ENCODE measurements at places on chromosomes 5 and 9.

DNA sequence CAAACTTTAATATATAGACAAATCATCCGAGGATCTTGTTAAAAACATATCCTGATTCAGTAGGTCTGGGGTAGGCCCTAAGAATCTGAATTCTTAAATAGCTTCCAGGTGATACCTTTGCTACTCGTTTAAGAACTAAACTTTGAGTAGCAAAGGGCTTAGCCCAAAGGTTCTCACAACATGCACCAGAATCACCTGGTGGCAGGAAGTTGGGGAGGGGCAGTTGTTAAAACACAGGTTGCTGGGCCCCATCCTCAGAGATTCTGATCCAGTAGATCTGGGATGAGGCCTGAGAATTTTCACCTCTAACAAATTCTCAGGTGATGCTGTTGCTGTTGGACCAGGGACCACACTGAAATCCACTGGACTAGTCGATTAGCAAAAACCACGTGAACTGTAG, 20.0 kb upstream of the RGMB start:
- no peak for DNase-seq

DNA sequence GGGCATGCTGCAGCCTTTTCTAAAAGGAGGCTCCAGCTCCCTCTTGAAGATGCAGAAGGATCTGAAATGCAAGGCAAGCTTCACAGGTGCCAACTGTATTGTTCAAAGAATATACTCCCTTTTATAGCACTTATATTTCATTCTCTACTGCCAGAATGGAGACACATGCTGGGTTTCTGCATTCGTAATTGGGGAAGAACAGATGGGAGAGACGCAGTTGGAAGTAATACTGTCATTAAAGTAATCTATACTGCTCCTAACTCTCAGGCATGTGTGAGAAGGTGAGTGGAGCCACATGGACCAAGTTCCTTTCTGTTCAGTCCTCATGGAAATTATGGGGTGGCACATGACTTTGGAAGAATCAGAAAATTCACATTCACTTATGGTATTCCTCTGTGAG, 226.4 kb downstream of the TRIM32 start:
- DNase-seq, result no peak

DNA sequence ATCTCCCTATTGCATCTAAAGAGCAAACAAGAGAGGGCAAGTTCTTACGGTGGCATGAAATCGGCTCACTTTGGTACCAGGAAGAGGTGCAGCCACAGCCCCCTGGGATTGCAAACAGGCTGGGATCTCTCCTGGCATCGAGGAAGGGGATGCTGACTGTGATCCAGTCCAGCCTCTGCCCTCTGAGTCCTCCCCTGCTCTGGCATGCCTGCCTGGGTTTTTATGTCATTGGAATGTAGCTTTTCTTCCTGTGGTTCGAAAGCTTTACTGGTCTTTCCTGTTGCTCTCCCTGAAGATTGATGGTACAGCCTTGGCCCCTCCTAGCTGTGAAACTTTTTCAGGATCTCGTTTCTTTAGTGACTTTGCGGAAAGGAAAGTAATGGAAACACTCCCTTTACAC, 6.6 kb downstream of the SLC46A2 start:
- DNase-seq, result no peak

GRCh38 chr5:40774623-40775022, 18.9 kb upstream of the TTC33 start:
- no peak for DNase-seq

GRCh38 chr5:24783596-24783995, 138.8 kb upstream of the CDH10 start:
- no peak for DNase-seq

GRCh38 chr5:133285583-133286021, 233.8 kb downstream of the HSPA4 start:
- DNase-seq, result no peak

- no peak for DNase-seq
Measured at GRCh38 chr9:78783743-78784142, 486.8 kb downstream of the PSAT1 start.

DNA sequence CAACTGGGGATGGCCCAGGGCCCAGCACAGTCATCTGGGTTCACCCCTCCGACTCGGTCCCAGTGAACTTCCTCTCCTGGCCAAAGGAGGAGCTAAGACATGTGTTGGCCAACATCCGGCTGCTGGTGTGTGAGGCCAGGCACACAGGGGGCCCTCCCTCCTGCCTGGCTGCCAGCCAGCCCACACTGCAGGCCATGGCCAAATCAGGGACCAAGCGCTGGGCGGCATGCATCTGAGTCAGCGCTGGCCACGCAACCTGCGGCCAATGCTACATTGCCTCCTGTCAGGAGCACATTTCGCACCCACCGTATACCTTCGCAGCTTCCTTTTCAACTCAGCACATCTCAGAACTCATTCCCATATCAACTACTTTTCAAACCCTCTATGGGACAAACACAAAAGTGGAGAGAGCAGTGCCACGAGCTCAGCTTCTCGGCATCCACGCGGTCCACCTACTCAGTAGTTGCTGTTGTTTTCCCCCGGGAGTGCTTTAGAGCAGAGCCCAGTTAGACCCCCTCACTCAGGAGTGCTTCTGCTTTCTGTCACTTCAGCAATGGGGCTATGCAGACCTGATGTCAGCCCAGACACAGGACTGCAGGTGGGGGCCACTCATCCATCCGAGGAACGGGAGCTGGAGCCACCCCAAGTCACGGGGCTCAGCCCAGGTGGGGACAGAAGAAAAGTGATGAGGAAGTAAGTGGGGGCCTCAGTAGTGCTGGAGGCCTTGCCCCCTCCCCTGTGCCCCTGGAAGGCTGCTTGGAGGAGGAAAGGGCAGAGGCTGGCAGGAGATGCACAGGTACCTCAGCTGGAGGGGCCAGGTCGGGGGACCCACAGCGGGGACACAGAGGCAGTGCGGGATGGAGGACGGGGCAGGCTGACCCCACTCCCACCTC, 13.9 kb downstream of the NINJ1 start:
- no peak for DNase-seq

GRCh38 chr5:150989695-150990094, 30.7 kb upstream of the GPX3 start:
- no peak for DNase-seq

DNA sequence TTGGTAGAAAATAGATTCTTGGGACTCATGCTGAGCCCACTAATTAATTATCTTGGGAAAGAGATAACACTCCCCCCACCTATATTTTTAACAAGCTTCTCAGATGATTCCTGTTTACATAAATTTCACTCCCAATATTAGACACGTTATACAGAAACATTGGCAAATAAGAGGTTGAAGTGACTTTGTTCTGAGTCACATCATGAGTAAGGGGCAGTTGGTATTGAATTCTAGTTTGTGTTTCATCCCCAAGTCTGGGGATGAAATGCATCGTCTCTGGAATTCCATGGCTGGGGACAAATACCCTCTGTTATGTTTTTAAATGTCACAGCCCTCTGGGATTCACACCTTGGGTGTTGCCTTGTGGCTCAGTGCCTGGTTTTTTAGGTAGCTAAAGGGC, 41.0 kb downstream of the BASP1 start:
- no peak for DNase-seq

- DNase-seq, result no peak
Measured at GRCh38 chr5:53041071-53041692, 52.0 kb downstream of the ITGA2 start.

GRCh38 chr5:17316970-17317459, 99.6 kb downstream of the BASP1 start:
- no peak for DNase-seq

DNA sequence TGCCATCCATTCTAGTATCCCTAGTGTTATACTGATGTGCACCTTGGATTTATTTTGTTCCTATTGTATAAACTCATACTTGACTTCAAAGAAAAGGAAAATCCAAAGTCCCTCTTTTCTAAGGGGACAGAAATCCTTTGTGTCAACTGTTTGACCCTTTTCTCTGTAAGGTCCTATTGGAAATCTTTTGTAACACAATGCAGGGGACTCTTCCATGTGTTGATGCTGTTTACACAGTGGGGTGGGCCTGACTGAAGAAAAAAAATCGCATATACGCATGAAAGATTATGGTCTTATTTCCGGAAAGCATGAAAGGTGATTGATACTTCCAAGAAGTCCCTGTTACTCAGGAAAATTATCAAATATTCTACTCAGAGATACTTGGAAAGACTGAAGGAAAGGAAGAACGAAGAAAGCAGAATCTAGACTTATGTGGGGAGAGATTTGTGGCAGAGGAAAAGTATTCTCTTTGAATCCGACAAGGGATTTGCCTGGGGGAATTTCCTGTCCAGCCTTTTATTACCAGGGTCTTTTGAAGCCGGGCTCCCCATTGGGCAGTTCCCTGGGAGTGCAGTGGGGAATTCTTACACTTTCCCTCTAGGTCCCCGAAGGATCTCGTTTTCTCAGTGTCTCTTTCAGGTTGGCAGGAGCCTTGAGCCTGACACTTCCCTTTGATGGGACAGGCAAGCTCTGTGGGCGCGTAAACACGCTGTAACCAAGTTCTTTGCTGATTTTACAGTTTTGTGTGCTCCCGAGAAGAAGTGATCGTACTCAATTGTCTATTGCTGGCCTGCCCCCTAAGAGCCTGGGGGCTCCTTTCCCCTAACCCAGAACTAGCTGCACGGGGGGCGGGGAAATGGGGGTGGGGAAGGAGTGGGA, 779 bp upstream of the VCAN start:
- DNase-seq, result peak; percentile 29

DNA sequence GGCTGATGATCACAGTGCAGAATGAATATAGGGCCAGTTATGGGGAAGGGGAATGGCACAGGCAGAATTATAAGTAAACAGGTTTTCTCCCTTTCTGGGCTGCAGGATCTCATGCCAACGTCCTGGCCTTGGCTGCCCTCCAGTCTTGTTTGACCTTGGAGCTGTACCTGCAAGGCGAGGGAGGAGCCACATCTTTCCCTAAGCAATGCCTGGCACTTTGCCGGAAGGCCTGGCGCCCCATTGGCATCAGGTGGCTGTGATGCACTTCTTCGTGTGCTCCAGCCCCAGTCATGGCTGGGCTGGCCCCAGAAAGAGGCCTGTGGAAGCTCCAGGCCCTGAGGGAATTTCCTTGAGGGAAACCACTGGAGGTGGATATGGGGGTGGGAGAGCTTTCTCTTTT, 16.7 kb upstream of the IQGAP2 start:
- no peak for DNase-seq

DNA sequence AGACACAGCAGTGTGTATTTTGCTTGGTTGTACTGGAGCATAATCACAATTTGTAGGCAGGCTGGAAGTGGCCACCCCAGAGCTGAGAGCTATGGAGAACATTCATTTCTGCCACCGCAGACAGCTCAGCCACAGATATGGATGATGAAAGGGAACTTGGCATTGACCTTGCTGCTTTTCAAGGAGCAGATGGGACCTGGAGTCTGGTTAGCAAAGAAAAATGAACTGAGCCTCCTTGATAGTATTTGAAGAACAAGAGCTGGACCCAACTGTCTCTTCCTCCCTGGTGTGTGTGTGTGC, 395.2 kb upstream of the ZNF462 start:
- DNase-seq, result no peak

GRCh38 chr5:2892466-2893000, 141.1 kb upstream of the IRX2 start:
- DNase-seq, result no peak

DNA sequence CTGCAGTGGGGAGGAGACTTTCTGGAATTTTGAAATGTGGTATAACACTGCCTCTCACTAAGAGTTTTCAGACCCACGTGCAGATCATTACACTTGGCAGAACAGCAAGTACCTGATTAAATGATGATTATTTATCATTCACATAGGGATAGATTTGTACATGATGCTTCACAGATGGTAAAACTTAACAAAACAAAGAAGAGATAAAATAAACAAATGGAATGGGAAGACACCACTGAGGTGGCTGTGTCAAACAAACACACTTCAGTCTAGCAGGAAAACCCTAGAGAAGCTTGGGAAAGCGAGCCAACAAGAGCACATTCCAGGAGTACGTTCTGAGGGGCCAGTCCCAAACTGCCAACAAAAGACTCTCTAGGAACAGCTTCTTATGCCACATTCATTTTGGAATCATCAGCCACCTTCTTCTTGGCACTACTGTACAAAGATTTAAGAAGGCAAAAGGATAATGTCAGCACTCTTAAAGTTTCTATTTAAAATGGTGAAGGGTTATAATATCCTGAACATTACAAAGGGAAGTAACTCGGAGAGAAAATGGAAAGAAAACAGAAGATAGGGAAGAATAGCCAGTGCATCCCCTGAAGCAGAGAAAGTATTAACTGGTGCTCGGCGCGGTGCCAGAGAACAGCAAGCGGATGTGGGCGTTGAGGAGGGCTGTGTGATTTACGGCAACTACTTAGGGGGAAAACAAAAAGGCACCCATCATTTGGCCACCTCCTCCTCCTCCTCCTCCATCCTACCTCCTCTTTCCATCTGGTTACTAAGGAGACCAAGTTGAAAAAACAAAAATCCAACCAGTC, 1.6 kb downstream of the MED27 start:
- DNase-seq, result peak; percentile 54

DNA sequence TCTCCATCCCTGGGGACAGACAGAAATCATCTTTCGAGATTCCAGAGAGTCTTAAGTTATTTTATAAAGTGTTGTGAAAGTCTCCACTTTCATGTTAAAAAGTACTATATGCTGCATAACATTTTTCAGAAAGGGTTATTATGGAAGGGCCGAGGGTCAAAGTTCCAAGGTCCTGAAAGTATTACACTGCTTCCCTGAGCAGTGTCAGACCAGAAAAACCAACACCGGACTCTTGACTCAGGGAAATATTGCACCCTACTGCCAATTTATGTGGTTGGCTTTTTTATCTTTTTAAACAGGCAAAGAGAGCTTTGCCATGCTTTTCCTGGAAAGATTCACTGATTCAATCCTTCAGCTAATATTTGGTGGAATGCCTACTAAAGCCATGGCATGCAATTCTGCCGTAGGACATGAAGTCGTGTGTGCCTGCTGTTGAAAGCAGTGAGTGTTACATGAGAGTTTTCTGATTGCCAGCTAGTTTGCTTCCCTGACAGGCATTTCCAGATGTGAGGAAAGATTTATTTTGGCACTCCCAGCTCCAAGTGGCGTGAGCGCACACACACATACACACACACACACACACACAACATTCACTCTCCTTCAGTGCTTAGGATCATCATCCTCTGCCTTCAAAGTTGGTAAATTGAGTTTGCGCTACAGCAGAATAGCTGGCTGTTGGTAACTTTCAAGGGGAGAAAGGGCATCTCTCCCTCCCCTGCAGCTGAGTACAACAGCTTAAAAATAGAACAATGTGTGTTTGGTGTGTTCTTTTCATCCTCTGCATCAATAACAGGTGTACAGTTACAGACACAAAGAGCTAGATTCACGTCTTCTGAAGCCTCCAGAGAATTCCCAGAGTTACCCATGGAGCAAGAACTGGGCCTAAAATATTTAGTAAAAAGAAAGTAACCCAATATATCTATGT, 45.6 kb downstream of the SLC1A3 start:
- no peak for DNase-seq

GRCh38 chr9:129143031-129143927, 32.1 kb downstream of the PTPA start:
- DNase-seq, result peak; percentile 84

GRCh38 chr5:100706776-100707175, 171.6 kb downstream of the FAM174A start:
- DNase-seq, result no peak

DNA sequence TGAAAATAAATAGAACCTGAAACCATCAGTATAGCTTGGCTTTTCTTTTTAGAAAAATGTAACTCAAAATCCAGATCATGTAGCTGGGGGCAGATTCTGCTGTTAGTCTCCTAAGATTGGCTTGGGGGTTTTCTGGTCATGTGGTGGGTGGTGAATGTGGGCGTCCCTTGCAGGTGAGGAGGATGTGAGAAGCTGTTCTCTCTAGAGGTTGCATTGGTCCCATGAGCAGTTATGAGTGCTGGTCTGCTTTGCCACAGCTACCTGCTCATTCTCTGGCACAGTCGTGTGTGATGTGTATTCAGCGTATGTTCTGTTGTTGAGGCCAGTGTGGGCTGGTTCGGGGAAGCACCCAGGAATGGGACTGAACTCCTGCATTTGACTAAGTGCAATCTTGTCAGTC, 466.8 kb downstream of the DIRAS2 start:
- DNase-seq, result no peak

Data from right renal cortex interstitium (tissue), 3 donors.